ENCODE measurements at places on chromosomes 12 and 14.
A peak's percentile ranks its signal among the peaks of the same experiment; 100 is the strongest.

DNA sequence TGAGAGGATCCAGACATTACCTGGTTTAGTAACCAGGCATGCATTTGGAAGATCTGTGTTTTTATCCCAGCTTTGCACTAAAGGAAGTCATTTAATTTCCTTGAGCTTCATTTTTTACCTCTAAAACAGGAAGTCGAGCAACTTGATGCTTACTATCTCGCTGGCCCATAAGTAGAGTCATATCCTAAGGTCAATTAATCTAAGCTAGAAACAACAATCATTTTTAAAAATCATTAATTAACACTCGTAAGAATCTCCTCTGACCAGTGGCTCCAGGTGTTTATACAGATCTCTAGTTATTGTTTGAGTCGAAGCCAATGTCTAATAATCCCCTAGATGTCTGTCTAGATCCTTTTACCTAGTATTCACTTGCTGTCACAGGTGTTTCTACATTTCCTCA, 355.8 kb upstream of the DCN start:
- no peaks in the 10 kb centered on the region for H3K36me3 ChIP-seq
- H3K27me3 ChIP-seq: no peaks in the 10 kb centered on the region
- no peaks in the 10 kb centered on the region for H3K4me1 ChIP-seq

- no peaks in the 10 kb centered on the region for H3K36me3 ChIP-seq
- H3K27me3 ChIP-seq: no peaks in the 10 kb centered on the region
- DNase-seq: no peak
- no peak overlapping the region for H3K4me3 ChIP-seq
- peaks cover 5% of the 10 kb centered on the region for H3K4me1 ChIP-seq
Measured at GRCh38 chr12:54222609-54223008, 33.8 kb upstream of the SMUG1 start.

DNA sequence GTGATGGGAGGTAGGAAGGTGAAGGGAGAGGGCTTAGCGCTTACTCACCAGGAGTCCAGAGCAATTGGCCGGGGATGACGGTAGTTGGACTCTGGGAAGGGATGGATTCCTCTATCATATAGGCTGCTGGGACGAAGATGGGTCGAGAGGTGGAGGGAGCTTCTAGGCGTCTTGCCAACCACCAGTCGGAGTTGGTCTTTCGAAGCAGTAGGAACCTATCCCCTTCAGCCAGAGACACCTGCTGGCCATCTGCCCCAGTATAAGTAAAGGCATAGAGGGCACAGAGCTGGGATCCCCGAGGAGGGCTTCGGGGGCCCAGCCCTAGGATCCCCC, 657 bp downstream of the ARHGAP9 start:
- peaks cover 24% of the 10 kb centered on the region for H3K27me3 ChIP-seq
- H3K4me1 ChIP-seq: no peaks in the 10 kb centered on the region
- peaks cover 13% of the 10 kb centered on the region for H3K36me3 ChIP-seq
- H3K4me3 ChIP-seq: no peak overlapping the region
- peak overlapping the region; percentile 4 for H3K27ac ChIP-seq

DNA sequence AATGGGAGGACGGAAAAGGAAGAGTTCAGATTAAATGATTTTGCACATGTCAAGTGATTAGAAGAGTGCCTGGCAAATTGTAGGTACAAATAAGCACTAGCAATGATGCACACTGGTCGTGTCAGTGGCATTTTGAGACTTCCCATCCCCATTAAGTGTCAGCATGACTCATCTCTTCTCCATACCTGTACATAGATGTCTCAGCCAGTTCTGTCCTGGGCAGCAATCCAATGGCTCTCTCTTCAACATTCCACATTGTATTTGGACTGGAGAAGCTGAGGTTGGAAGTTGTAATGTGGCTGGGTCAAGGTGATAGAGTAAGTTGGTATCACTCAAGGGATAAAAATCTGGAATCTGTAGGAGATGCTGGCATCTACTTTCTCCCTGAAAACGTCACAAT, 742.7 kb downstream of the VRK1 start:
- H3K4me1 ChIP-seq: no peaks in the 10 kb centered on the region
- no peaks in the 10 kb centered on the region for H3K36me3 ChIP-seq
- no peak for DNase-seq

- H3K27me3 ChIP-seq: no peaks in the 10 kb centered on the region
- no peak for DNase-seq
- peaks cover 5% of the 10 kb centered on the region for H3K4me1 ChIP-seq
- H3K27ac ChIP-seq: no peak overlapping the region
Measured at GRCh38 chr12:109087250-109087649, 6.0 kb downstream of the ALKBH2 start.

Data from heart left ventricle (tissue), 16 donors.